ENCODE measurements at places on chromosomes 11 and 22.

- no peak for DNase-seq
Measured at GRCh38 chr11:47148903-47149531, 27.7 kb downstream of the ARFGAP2 start.

GRCh38 chr11:43712676-43713075, 32.1 kb downstream of the HSD17B12 start:
- DNase-seq, result no peak

- no peak for DNase-seq
Measured at GRCh38 chr11:60528465-60528864, 13.3 kb downstream of the MS4A13 start.

DNA sequence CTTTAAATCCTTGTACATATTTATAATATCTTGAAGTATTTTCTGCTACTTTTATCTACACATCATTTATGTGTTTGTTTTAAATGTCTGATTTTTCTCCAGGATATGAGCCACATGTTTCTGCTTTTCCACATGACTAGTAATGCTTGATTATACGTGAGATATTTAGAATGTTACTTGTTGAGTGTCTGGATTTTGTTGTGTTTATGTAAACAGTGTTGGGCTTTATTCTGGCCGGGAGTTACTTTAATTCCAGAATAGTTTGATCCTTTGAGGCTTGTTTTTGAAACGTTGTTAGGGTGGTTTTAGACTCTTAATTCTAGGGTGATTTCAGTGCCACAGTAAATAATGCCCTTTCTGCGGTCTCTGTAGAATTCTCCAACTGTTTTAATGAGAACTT, 252.9 kb downstream of the BLID start:
- no peak for DNase-seq

DNA sequence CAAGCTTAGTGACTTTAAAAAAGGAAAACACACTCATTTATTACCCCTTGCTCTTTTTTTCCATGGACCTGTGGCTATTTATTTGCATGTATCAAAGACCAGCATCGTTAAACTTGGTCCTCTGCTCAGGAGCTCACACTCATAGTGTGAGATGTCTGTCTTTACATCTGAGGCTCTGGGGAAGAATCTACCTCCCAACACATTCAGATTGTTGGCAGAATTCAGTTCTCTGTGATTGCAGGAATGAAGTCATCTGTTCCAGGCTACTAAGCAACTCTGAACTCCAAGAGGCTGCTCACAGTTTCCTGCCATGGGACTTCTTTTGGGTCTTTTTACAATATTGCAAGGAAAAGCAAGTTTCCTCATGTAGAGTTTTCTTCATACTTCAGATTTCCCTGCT, 138.8 kb downstream of the LRRC4C start:
- DNase-seq, result no peak

DNA sequence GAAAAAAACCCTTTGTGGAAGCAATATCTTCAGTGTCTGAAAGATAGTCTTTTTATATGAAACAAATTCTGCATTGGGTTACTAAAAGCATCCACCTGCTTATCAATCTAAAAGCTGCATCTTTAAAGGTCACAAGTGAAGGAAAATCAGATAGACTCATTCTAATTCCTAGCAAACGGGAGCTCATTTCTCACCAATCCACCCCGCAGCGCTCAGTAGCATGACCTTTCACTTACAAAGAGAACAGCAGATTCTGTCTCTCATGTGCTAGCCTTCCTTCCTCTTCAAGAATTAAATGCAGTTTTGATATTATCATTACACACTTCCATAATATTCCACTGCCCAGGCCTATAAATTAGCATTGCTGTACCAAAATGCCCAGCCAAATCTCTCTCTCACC, 212.9 kb downstream of the CADM1 start:
- no peak for DNase-seq

- DNase-seq, result no peak
Measured at GRCh38 chr22:20130319-20130718, 1.3 kb upstream of the ZDHHC8 start.

DNA sequence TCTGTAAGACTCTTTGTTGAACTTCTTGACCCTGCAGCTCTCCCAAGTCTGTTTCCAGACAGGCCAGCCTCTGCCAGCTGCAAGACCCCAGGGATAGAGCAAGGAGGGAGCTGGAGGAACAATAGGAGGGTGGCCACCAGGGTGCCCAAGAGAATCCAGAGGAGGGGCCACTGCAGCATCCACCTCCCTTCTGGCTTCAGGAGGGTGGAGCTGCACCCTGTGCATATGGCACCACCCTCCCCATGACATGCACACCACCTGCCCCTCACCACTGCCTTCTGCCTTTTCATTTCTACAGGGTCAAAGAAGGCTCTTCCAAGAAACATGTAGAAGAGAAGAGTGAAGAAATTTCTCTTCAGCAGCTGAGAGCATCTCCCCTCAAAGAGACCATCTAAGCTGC, 20.1 kb upstream of the POLA2 start:
- DNase-seq, result no peak
